ENCODE measurements at places on chromosomes 3 and 15. TPM values are rescaled to one million over a fixed set of nuclear protein-coding genes. Genes with fewer than 3 reads are reported as not detected.

The ARIH2 gene
- polyA plus RNA-seq = 112 TPM

The USP13 gene
- polyA plus RNA-seq = 19.0 TPM

The GALNT15 gene
- polyA plus RNA-seq = 2.1 TPM

The HYAL3 gene
- 4.1 TPM for polyA plus RNA-seq

The CLDN1 gene
- polyA plus RNA-seq = 58.2 TPM

The MORC1 gene
- polyA plus RNA-seq = 0.57 TPM

The RPP14 gene
- 27.4 TPM for polyA plus RNA-seq

The PCSK6 gene
- 7.0 TPM for polyA plus RNA-seq

The ACAN gene
- polyA plus RNA-seq = 2.1 TPM

The RHOV gene
- polyA plus RNA-seq = 1.7 TPM

Measured in left kidney (tissue), 8 donors.